T follicular helper cell (primary cell): ENCODE measurements at places on chromosomes 6 and 20.

DNA sequence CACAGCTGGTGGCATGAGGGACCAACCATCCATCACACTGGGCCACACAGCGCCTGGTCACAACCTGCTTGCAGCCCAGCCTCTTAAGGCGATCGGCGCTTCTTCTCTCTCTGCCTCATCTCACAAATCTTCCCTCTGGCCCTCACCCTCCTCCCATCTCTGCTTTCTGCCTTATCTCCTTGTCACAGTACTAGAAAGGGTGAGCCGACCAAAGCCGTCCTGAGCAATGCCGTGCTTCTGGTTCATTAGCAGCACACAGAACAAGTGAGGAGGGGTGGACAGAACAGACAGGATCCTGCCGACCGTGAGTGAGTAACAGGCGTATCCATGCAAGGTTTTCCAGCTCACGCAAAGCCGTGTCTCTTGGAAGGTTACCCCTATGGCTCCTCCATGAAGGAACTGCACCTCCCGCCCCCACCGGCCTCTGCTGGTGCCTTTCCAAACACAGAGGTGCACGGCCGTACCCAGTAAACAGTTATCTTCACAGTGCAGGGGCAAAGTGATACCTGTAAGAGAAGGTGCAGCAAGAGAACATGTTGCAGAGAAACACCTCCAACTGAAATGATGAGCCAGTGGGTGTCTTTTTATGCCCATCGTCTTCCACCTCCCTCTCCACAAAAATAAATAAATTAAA, 331.7 kb downstream of the FARS2 start:
- no peak for DNase-seq

- DNase-seq = no peak
Observed at GRCh38 chr6:136251394-136251793, 1.3 kb upstream of the MTFR2 start.

DNA sequence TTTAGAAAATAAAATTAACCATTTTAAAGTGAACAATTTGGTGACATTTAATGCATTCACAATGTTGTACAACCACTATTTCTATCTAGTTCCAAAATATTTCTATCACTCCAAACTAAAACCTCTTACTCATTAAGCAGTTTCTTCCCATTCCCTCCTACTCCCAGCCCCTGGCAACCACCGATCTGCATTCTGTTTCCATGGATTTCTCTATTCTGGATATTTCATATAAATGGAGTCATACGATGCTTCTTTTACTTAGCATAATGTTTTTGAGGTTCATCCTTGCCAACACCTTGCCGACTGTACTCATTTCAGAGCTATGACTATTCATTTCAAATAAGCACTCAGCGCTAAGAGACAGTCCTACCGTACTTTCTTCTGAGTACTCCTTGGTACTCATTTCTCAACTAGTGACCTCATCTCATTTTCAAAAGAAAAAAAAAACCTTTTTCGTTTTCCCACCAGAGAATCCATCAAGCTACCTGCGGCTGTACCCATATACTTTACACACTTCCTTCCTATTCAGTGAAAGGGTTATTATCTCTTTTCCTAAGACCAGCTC, 259.2 kb downstream of the UTRN start:
- DNase-seq = no peak

- DNase-seq = no peak
Observed at GRCh38 chr6:111921103-111921502, 47.9 kb upstream of the FYN start.

- DNase-seq = no peak
Observed at GRCh38 chr6:158660333-158660754, 10.5 kb downstream of the SYTL3 start.

DNA sequence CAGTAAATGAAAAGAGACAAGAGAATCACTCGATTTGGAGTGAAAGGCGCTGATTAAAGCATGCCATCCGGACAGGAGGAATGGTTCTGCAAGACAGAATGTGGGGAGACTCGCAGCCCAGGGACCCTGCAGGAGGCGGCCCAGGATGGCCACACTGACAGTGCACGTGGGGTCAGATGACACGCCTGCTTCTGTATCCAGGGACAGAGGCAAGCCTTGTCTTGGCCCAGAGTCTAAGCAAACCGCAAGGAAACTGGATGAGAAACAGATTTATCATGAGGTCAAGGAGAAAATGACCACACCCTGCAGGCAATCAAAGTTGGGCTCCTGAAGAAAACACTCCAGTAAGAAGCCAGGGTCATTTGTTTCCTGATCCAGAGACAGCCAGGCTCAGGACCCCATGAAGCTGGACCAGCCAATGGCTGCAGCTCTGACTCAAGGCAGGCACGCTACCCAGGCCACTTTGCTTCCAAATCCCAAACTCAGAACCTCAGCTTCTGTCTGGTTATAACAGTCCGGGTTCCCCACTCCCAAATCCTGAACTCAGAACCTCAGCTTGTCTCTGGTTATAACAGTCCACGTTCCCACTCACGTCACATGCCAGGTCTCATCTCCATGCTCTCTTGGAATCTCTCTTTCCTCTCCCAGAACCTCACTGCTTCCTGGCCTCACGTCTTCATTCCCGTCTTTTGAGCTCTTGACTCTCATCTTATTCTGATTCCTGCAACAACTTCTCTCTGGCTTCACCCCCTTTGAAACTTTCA, 144.9 kb upstream of the THBS2 start:
- DNase-seq = no peak

GRCh38 chr6:39887692-39888450, 46.4 kb downstream of the MOCS1 start:
- DNase-seq = no peak

GRCh38 chr6:10441004-10441654, 26.3 kb upstream of the TFAP2A start:
- no peak for DNase-seq

- DNase-seq = no peak
Observed at GRCh38 chr6:166638573-166638964, 11.5 kb upstream of the RPS6KA2 start.

GRCh38 chr6:90472716-90473115, 114.2 kb downstream of the MAP3K7 start:
- DNase-seq = no peak

DNA sequence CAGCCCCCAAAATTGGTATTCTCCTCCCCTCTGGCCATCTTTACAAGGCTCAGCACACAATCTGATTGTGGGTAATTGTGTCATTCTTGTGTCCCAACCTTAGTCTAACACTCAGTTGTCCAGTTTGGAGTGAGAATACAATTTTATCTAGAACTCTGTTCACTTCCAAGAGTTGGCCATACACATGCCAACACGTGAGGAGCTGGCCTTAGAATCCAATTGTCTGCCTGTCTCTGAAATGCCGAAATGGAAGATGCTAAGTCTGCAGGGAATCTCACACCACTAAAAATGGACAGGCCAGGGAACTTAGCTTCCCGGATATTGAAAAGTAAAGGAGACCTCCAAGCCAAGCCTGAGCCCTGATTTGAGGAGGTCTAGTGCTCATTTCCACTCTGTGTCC, 12.3 kb downstream of the FOXA2 start:
- DNase-seq = no peak

GRCh38 chr6:100179576-100179975, 185.6 kb upstream of the MCHR2 start:
- DNase-seq = no peak

GRCh38 chr6:6284221-6284966, 36.1 kb downstream of the F13A1 start:
- DNase-seq = no peak

GRCh38 chr6:43205849-43206248, 23.4 kb downstream of the DNPH1 start:
- DNase-seq = no peak

DNA sequence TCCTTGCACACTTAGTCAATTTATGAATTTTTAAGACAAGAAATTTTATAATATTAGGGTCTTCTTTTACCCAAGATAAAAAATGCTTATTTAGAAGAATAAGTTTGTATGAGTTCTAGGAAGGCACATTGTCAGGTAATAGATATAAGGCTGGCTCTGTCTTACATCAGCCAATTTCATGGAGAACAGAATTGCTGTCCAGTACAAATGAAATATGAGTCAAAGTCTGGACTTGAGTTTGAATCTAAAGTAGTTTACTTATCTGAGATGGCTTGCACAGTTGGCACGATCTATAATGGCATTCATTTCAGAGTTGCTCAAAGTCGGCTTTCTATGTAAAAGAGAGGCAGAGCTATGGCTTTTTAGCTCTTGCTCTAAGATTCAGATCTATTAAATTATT, 228.2 kb downstream of the KCNQ5 start:
- DNase-seq = no peak

GRCh38 chr20:58816051-58816450, 34.7 kb downstream of the GNAS-AS1 start:
- no peak for DNase-seq

DNA sequence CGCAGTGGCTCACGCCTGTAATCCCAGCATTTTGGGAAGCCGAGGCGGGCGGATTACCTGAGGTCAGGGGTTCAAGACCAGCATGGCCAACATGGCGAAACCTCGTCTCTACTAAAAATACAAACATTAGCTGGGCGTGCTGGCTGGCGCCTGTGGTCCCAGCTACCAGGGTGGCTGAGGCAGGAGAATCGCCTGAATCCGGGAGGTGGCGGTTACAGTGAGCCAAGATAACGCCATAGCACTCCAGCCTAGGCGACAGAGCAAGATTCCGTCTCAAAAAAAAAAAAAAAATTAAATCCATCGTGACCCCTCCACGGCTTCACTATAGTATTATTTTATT, 1.2 kb upstream of the CPNE1 start:
- DNase-seq = no peak

GRCh38 chr6:14384175-14384949, 266.8 kb downstream of the CD83 start:
- no peak for DNase-seq

GRCh38 chr6:135481783-135482369, 15.7 kb downstream of the AHI1 start:
- no peak for DNase-seq

GRCh38 chr6:13012296-13012695, 295.7 kb downstream of the PHACTR1 start:
- no peak for DNase-seq

DNA sequence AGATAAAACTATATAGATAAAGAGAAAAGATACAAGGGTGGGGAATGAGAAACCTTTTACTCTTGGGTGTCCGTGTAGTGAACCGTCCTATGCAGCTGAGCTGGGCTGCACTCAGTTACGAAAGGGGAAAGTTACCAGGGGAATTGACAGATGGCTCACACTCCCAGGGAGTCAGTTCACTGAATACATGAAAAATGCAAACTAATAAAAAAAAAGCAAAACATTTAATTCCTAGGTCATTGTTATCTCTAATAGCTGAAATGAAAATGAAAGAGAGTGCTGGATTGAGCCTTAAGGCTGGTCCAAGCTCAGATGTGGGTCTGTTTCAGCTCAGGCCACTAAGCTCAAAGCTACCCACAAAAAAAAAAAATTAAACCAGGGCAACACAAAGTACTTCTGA, 138.0 kb downstream of the THBS2 start:
- no peak for DNase-seq

DNA sequence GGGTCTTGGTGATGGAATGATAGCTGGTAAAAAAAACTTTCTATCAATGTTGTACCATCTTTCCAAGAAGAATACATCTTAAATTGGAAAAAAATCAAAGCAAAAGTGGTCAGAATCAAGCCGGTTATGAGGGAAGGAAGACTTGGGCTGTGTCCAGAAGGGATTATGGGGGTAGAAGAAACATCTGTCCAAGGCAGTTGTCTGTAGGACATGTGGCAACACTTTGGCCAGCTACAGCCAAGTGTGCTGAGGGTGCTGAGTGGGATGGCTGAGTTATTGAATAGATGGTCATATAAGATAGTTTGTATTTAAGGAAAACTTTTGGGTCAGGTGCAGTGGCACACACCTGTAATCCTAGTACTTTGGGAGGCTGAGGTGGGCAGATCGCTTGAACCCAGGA, 38.4 kb downstream of the INSM1 start:
- DNase-seq = no peak

DNA sequence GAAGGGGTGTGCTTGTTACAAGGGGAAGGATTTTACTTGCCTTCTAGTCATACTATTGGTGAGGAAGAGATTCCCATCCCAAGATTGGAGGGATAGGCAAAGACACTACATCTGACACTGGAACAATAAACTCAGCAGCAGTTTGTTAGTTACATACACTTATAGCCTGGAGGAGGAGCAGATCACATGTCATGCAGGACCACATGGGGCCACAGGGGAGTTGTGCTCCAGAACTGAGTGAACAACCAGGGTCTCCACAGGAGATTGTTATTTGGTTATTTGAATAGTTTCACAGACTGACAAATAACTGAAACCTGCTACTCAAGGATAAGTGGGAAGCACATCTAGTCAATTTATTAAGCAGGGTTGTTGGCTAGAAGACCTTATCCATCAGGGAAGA, 559.4 kb upstream of the MANEA start:
- no peak for DNase-seq
